ENCODE measurements at places on chromosomes 16 and 17.
A peak's percentile ranks its signal among the peaks of the same experiment; 100 is the strongest.

DNA sequence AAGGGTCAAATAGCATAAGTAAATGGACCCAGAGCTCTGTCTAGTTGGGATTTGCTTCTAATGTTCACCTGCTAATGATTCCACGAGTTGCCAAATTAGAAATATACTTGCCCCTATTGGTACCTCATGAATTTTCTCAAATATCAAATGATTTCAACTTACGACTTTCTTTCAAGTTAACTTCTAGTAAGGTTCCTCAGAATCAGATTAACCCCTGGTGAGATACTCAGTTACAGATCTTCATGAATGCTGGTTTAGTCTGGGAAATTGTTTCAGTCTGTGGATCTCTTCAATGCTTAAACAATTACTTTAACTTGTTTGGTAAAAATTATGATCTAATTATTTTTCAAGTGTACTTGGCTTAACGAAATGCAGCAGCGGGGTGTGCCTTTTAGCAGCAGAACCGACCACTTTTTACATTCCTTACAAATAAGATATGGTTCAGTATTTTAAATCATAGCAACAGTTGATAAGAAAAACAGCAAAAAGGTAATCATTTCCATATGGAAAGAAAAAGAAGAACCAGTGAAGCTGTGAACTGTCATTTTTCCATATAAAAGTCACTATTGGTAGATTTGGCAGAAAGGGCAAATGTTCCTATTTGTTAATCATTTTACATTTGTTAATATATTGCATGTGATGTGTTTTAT lies 34.5 kb downstream of the TUBD1 start:
- DNase-seq, result no peak

DNA sequence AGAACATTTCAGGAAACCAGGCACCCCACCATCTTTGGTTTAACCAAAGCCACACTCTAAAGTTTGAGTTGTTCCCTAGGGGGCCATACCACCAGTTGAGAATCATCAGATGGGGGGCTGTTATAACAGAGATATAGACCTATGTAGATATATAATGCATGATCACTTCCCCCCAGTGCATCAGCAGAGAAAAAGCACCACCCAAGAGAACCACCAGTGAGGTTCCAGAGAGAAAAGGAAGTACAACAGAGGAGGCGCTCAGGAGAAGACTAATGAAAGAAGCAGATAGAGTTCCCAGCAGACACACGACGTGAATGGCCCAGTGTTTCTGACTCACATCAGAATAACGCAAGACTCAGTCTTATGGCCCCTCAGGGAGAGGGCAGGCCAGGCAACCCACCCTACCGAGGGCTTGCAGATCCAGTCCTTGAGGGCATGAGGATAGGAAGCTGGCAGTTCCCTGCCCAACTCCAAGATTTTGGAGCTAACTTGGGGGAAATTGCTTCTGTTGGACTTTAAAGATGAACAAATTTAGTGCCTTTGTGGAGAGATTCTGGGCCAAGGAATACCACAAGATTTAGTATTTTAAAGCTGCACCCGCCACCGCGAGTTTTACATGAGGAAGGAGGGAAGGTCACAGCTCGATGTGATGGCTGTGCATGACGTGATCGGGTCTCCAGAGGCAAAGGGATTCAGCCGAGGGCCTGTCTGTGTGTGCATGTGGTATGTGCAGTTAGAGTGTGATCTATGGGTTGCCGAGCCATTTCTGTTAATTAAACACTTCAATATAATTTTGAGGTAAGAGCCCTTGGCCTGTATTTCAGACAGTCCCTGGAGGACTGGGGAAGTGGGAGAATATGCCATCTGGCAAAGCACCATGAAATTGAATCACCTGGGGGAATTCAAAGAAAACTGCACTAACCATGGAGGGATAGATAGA lies 53.1 kb downstream of the AIPL1 start:
- DNase-seq, result no peak

- peak; percentile 67 for DNase-seq
Observed at GRCh38 chr17:4949321-4950074, 1.2 kb upstream of the PFN1 start.

GRCh38 chr16:80620736-80621605 lies 80.2 kb downstream of the DYNLRB2 start:
- no peak for DNase-seq

- no peak for DNase-seq
Observed at GRCh38 chr17:8038954-8039610, at the start of gene ALOX15B. TSS of gene ALOX15B (plus strand) at chr17:8039059. CDS start at chr17:8039156, 97 bp downstream.

DNA sequence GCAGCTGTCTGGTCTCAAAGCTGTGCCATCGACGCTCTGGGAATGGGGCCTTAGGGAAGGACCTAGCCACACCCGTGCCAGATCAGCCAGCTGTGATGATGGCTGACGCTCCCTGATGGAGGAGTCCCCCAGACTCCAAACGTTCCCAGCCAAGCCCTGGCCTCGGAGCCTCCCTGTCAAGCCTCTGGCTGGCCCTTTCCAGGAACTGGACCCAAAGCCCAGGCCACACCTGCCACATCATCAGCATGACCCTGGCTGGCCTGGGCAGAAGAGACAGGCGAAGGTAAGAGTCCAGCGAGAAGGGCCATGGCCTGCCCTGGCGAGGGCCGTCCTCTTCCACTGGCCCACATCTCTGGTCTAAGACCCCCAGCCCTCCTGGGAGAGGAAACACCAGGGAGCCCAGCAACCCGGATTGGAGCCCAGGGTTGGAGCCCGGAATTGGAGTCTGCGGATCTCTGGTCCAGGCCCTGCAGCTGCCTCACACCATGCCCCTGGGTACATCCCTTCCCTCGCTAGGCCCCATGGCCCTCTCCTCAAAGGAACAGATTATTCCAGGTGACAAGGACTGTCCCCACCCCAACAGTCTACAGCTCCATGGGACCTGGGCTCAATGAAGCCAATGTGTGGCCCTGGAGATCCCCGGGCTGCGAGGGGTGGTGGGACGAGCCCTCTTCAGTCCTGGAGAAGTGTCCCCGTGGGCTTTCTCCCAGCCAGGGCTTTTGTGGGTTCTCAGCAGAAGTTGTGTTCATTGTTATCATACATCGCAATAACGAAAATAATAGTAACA lies 105.1 kb upstream of the TNRC6C start:
- no peak for DNase-seq

DNA sequence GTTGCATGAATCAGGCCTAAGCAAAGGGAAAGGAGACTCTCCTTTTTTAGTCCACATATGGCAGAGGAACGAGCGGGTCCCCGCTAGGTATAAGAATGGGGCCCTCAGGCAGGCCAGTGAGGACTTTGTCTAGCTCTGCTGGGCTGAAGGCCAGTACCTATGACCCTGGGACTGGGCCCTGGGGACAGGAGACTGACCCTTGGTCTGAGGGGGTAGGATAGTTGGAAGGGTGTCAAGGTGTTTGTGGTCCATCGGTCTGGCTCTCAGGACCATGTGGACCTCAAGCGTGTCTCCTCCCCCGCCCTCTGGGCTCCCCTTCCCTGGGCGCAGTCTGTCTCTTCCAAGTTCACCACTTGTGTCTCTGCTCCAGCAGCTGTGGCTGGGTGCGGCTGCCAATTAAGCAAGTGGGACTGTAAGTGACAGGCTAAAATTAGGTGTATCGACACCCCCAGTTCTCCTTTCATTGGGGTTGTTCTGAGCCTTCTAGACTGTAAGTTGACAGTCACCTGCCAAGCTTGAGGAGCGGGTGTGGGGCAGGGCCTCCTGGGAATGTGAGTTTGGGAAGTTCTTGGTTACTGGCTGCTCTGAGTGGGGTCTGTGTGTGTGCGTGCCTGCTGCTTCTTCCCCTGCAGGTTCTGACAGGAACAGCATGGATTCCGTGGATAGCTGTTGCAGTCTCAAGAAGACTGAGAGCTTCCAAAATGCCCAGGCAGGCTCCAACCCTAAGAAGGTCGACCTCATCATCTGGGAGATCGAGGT lies 24.5 kb downstream of the AKAP1 start:
- no peak for DNase-seq

GRCh38 chr16:71610936-71611871 lies 14.8 kb upstream of the MARVELD3 start:
- DNase-seq, result peak; percentile 69

DNA sequence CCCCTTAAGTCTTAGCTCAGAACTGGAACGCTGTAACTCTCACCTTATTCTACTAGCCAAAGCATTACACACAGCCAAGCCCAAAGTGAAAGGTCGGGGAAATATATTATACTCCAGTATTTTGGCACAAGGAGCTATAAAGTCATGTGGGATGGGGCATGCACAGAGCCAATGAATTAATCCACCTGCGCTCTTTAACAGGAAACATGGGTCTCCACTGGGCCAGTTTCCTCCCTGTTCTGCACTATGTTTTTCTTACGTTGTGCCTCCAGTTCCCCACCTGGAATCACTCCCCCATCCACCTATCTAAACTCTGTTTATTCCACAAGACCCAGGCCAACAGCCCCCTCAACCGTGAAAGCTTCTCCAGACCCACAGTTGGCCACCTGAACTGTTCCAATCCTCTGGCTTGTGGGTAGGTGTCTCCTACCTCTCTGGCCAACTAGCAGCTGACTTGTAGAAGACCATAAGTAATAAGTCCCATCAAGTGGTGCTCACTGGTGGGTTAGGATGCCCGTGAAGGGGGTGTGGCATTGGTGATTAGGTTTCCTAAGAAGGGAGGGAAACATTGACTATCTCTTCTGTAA lies 286.9 kb downstream of the NPIPA8 start:
- no peak for DNase-seq

DNA sequence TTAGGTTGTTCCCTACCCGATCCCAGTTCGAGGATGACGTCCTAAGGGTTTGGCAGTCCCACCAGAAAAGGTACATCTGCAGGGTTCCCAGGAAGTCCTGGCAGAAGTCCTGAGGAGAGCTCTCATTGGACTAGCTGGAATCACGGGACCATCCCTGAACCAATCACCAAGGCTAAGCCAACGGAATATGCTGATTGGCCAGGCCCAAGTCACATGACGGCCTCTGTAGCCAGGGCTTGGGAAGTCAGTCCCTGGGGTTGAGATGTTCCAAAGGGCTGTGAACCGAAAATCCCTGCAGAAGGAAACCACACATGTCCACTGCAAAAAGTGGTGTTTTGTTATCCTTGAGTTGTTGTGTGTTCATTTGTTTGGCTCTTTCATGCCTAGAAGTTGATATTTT lies 68.2 kb upstream of the ZNF423 start:
- no peak for DNase-seq

DNA sequence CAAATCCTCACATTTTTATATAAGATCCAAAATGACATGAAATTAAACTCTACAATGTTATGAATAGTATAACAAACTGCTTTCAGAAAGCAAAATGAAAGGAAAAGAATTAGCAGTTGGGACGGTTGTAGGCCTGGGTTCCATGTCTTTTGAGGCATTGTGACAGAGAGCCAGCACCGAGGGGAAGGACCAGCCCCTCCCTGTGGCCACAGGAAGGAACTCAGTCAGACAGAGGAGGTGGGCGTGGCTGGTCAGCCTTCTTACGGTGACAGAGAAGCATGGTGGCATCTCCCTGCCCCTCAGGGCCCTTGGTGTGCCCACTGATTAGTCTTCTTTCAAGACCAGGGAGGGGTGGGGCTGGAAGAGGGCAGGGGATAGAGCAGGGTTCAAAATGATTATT lies 5.7 kb downstream of the ZNF319 start:
- DNase-seq, result peak; percentile 15

DNA sequence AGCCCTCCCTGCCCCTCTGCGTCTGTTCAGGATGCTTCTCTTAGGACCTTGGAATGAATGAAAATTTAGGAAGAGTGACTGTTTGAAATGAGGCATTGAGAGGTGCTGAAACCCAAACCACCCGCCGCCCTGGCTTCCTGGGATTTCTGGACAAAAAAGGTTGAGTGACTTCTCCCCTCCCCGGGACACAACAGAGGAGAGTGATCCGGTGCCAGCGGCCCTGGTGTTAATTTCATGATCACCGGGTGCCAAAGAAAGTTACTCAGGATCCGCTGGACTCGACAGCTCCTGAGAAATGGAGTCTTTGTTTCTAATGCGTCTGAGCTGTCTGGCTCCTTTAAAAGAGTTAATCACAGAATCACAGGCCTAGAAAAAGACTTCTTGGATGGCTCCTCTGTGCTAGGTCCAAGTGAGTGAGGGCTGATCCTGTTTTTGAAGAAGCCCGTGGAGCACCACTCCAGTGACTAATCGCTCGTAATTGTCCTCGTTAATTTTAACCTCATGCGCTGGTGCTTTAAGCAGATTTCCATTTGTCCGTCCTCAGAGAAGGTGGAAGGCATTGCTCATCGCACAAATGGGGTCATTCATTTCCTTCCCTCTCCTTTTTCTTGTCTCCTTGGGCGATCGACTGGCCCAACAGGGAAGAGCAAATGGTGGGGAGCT lies 144.4 kb upstream of the ZFHX3 start:
- DNase-seq, result no peak

DNA sequence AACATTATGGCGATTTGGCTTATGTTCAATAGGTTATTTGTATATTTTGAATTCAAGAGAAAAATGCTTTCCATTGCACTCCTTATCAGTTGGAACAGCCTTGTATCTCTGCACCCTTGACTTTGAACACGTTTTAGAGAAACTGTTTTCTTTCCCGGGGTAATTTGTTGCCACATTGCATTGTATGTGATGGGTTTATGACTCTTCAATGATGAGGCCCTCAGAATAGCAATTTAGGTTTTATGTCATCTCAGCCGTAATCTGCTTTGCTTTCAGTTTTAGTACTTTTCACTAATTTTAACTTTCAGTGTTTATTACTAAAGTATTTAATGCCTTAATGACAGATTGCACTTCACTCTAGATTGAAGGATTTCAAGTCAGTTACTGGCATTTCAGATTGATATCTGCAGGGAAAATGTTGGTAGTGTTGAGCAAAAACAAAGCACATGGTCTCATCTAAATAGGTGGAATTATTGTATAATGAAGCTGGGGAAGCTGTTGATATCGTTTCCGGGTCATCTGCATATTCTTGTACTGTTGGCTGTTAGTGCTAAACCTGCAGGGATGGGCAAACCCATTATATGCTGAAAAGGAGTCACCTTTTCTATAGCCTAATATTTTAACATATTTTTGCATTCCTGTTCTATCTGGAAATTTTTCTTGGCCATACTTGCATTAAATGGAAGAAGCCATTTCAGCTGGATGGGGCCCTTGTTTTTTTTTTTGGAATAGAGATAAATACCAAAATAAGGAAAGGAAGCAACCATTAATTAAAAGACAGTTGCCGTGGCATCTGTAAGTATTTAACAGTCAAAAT lies 2.0 kb downstream of the LUC7L3 start:
- DNase-seq, result no peak

DNA sequence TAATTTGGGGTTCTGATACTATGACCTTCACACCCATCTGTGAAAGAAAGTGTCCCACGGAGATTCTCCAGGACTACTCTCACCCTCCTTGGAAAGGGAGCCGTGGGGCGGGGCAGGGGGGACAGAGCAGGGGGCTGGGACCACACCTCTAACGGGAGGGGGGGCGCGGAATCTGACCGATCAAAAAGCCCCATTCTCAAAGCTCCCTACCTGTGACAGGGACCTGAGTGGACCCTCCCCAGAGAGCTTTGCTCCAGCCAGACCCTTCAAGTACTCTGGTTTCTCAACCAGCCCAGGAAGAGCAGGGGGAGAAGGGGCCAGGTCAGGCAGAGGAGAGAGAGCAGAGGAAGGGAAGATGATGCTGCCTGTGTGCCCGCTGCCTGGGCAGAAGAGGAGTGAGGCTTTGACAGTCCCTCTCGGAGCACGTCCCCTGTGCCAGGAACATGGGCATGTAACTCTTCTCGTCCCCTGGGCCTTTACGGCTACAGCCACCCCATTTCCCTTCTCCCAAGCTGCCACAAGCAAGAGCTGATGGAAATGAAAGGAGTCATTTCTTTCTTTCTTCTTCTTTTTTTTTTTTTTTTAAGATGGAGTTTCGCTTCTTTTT lies 682 bp downstream of the XAF1 start:
- no peak for DNase-seq

- DNase-seq, result no peak
Observed at GRCh38 chr17:9406046-9406606, 169.5 kb downstream of the STX8 start.

GRCh38 chr16:27549746-27550581 lies at the start of the genes GTF3C1 and KATNIP:
TSS of gene GTF3C1 (minus strand) at chr16:27549913. CDS start at chr16:27549890, 23 bp downstream.
TSS of gene KATNIP (plus strand) at chr16:27550144. CDS start at chr16:27550171, 27 bp downstream.
- DNase-seq, result peak; percentile 100

GRCh38 chr16:10889855-10890254 lies 12.9 kb downstream of the CIITA start:
- DNase-seq, result no peak

All from activated CD4-positive, alpha-beta T cell treated with anti-CD3 and anti-CD28 coated beads, Interleukin-2, amount 50 U/mL, for 4 hours (primary cell).